ENCODE measurements at places on chromosomes 6 and 20. TPM values are rescaled to one million over a fixed set of nuclear protein-coding genes. Genes with fewer than 3 reads are reported as not detected.

GRCh38 chr6:79034865-79035264 is 43.2 kb downstream of the PHIP start:
- DNase-seq = no peak

NR2E1 gene
- total RNA-seq = not detected

DNA sequence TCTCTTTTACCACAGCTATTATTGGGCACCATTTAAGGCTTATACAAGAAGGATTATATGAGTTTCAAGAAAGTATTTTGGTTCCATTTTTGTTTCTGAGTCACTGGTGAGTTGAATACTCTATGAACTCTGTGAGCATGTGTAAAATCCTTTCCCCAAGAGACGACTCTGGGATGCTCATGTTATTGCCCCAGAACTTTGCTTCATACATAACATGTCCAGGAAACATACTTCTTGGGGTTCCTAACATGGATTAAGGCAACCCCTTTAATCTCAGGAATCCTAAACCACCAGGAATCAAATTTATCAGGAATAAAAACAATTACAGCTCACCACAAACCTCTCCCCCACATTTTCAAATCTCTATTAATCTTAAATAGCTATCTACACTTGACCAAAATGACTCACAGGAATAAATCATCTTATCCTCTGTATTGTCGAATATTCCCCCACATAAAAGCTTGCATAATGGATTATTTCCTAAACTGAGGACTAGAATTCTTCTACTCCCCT is 117.5 kb upstream of the COL21A1 start:
- DNase-seq = peak; percentile 70

GRCh38 chr6:130677312-130677711 is 149.9 kb upstream of the SMLR1 start:
- DNase-seq = no peak

GRCh38 chr6:9520417-9521151 is 894.3 kb downstream of the TFAP2A start:
- peak; percentile 84 for DNase-seq

DNA sequence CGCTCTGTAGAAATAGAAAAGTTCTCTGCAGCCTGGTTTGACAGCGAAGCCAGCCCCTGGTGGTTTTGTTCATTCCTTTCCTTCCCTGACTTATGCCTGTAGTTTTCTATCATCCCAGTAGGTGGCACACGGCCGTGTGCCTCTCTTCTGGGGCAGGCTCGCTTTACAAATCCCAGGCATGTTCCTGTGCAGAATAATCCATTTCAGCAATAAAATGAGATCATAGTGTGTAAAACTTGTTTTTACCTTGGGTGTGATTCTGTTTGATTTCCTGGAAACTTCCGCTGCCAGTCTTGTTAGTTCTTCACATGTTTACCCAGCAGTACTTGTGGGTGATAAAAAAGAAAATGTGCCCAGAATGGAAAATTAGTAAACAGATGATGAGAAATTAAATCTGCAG is 7.4 kb upstream of the INSM1 start:
- DNase-seq = peak; percentile 89

C6orf58 gene
- total RNA-seq = not detected

SLC17A3 gene
- not detected for total RNA-seq

DNA sequence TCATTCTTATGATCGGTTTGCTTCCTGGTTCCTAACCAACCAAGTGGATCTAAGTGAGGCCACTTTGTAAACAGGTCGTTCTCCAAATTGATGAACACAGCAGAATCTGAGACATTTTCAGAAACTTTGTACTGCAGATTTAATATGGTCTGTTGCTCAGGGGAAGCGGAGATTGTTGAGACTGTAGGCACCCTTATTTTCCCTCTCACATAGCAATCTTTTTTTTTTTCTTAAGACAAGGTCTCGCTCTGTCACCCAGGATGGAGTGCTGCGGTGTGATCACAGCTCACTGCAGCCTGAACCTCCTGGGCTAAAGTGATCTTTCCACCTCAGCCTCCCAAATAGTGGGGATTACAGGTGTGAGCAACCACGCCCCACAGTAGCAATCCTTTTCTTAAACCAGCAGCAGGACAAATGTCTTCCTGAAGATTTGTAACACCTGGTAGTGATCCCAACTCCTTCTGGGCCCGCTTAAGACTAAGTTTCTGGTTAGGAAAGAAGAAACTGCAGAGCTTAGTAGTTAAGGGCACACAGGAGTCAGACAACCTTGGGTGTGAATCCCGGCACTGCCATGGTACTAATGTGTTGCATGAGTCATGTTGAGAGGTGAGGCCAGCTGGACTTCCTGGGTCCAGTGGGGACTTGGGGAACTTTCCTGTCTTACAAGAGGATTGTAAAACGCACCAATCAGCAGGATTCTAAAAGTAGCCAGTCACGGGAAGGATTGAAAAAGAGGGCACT is 48.4 kb upstream of the EZR start:
- DNase-seq = no peak

DNA sequence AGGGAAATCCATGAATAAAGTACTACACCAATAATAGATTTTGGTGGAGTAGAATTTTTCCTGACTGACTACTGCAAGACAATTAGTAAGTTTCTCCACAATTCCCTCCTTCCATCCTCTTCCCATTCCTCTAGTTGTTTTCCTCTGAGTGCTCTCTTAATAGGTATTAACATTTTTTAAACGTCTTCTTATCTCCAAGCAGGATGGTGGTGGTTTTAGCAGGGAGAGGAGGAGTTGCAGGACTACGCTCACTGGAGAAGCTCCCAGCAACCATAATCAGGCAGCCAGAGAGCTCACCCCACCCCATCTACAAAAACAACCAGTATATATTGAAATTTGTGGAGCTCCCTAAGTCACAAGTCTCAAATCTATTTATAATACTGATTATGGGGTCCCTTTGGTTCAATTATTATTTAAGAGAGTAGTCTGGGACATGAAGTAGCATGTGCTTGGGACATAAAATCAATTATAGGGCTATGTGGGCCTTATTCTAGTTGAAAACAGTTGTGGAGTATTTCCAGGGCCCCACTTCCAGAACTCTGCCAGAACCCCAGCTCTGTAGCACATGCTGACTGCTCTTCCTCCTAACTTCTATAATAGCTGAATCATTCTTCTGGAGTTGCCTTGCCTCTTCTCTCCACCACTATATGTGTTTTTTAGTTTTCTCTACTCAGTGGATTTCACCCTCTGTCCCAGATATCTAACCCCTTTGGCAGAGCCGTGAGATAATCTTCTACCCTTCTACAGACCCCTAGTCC is 49.8 kb downstream of the MYB start:
- DNase-seq = no peak

RIPOR3 gene
- total RNA-seq = not detected

DNA sequence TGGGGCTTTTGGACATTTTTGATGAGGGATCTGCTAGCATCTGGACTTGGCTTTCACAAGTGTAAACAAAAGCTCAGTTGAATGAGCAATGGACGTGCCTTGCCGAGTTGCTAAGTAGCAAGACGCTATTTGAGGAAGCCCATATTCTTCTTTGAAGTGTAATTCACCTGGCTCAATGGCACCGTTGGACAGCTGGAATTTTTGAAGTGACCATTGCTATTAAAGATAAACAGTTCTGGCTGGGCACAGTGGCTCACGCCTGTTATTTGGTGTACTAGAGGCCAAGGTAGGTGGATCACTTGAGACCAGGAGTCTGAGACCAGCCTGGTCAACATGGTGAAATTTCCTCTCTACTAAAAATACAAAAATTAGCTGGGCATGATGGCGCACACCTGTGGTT is 88.8 kb upstream of the SOX4 start:
- DNase-seq = no peak

ANKRD66 gene
- total RNA-seq = not detected

DNA sequence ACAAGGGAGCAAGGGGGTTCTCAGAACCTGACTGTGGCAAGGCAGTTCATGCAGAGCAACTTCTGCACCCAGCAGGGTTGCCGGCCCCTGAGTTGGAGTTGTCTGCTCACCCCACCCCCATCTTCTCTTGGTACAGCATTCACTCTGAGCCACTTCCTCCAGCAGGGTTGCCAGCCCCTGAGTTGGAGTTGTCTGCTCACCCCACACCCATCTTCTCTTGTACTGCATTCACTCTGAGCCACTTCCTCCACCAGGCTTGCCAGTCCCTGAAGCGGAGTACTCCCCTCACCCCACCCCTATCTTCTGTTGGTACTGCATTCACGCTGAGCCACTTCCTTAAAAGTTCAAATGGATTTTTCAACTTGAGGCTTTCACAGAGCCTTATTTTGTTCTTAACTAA is 79.7 kb upstream of the SYNDIG1 start:
- no peak for DNase-seq

DNA sequence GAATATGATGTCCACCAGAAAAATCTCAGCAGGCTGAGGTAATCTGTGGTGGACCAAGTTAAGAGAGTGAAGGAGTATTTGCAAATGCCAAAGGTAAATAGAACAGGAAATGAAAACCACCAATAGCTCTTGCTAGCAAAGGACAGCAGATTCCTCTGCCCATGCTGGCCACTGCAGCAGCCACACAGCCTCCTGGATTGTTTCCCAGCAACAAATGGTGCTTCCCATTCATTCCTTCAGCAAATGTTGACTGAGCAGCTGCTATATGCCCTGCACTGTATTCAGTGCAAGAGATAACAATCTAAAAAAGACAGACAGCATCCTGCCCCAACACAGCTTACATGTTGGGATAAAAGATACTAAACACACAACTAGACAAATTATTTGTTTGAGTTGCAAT is 11.0 kb downstream of the ROS1 start:
- peak; percentile 59 for DNase-seq

DNA sequence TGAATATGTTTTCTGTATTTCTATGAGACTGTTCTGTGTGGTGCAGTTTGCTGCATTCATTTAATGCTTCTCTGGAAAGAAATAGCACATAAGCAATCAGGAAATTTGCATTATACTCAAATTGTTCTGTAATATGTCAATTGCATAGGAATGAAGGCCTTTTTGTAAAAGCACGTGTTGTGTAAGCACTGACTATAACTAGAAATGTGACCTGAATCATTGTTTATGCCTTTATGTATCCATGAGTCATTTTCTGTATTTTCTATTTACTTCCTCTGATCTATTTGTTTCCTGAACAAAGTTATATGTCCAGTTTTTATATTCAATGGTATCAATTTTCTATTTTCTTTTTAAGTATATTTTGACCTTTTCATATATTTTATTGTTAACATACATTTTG is 1455.3 kb downstream of the GRIK2 start:
- DNase-seq = peak; percentile 12

FAM162B gene
- not detected for total RNA-seq

GTSF1L gene
- not detected for total RNA-seq

DNA sequence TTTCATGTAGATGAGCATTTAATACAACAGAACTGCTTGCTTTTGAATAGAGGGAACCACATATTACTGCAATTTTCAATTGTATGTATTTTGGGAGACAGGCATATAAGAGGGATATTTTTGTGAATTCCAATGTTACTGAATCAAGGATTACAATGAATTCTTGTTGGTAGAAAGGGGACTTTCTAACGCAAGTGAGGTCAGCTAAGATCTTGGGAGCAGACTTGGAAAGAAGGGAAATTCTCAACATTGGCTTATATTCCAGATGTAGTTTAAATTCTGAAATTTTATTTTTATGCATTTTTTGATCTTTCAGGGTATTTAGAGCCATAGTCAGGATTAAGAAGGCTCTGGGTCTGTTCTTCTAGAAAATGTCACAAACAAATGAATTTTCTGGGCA is 43.3 kb upstream of the CTAGE9 start:
- DNase-seq = no peak

- DNase-seq = no peak
Measured at GRCh38 chr6:34518669-34519365, 37.3 kb downstream of the SPDEF start.

DNA sequence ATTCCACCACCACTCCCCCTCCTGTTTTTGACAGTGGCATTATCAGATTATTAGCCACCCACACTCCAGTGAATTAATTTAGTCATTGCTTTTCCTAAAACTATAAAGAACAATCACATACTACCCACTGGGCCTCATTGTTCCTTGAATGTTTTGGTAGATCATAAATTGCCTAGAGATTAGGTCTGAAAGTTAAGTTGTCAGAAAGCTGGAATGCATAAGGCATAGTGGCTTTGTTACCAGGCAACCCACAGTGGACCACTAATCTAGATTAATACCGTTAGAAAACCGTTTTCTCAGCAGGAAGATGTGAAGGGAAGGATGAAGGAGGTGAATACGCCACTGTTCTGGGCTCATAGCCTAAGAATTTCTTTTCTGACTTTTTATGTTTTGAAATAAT is 75.6 kb downstream of the SAMD3 start:
- DNase-seq = no peak

BTN1A1 gene
- not detected for total RNA-seq

CST11 gene
- not detected for total RNA-seq

RAB44 gene
- not detected for total RNA-seq

CD109 gene
- 16.8 TPM for total RNA-seq

DNA sequence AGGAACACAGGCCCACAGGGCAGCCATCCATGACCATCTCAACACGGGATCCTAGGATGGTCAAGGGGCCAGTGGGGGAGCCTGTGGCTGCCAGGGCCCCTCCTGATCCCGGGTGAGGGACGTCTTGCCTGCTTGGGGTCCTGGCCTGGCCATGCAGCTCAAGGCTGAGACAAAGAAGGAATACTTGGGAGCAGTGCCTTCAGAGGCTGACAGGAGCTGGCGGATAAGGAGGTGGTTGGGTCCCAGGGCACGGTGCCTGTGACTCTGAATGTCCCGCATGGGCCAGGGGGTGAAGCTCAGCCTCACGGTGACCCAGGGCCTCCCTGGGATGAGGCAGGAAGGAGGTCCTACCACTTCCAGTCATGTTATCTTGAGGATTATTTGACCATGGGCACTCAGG is 95.2 kb downstream of the SMOC2 start:
- no peak for DNase-seq

Measured in PC-3 (cell line).